ENCODE measurements at places on chromosomes 2 and 18.

DNA sequence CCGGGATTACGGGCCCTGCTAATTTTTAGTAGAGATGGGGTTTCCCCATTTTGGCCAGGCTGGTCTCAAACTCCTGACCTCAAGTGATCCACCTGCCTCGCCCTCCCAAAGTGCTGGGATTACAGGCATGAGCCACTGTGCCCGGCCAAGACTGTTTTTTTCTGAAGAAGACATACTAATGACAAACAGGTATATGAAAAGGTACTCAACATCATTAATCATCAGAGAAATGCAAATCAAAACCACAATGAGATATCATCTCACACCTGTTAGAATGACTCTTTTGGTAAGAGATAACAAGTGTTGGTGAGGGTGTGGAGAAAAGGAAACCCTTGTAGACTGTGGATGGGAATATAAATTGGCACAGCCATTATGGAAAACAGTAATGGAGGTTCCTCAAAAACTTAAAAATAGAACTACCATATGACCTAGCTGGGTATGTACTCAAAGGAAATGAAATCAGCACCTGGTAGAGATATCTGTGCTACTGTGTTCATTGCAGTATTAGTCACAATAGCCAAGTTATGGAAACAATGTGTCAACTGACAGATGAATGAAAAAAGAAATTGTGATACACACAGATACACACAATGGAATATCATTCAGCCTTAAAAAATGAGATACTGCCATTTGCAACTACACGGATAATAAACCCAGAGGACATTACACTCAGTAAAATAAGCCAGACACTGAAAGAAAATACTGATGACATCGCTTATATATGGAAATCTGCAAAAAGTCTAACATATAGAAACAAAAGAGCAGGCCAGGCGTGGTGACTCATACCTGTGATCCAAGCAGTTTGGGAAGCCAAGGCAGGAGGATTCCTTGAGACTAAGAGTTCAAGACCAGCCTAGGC, 20.8 kb downstream of the SOS1 start:
- no peak for DNase-seq

- DNase-seq: no peak
Observed at GRCh38 chr18:62144338-62144737, 42.5 kb downstream of the PIGN start.

- DNase-seq: no peak
Observed at GRCh38 chr18:78403371-78403770, 576.2 kb upstream of the SALL3 start.

DNA sequence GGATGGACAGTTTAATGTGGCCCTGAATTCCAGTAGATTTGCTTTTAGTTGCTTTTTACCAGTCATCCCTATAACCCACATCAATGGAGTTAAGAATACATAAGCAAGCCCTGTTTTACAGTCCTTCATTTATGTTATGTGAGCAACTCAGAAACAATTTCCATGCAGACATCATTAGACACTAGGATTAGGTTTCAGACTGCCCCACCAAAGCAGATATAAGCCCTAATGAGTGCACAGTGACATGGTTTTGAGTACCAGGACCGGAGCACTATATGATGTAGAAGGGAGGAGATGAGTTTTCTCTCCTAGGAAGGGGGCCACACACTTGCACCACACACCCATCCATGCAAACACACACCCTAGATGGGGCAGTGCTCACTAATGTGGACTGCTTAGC, 15.5 kb downstream of the KCNS3 start:
- DNase-seq: no peak

- DNase-seq: no peak
Observed at GRCh38 chr2:58834404-58834803, 593.3 kb upstream of the FANCL start.

- DNase-seq: no peak
Observed at GRCh38 chr18:74604774-74605173, 7.1 kb downstream of the ZNF407 start.

DNA sequence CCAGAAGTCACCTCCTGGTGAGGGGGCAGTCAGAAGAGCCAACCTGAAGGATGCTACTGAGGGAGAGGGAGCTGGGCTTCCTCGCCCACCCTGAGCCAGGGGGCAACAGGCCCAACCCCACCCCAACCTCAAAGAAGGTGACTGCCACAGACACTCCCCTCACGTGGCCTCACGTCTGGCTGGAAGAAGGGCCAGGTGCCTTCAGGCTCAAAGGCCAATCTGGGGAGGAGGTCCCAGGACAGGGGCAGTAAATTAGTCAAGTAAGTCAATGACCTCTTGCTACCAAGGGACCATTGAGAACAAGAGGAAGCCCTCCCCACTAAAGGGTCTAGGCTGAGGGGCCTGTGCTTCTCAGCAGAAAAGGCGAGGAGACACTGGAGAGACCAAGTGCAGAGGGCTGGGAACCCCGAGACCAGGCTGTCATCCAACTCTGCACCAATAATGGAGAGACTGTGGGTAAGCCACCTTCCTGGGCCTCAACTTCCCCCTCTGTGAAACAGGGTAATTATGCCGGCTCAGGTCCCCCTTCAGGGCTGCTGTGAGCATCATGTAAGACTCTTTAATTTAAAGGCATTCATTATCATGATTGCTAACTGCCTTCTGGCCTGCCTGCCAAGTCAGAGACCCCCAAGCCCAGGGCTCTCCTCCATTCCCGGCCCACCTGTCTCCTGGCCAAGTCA, 20.2 kb upstream of the TNS1 start:
- DNase-seq: no peak

GRCh38 chr2:170297496-170297895, 119.5 kb downstream of the MYO3B start:
- no peak for DNase-seq

DNA sequence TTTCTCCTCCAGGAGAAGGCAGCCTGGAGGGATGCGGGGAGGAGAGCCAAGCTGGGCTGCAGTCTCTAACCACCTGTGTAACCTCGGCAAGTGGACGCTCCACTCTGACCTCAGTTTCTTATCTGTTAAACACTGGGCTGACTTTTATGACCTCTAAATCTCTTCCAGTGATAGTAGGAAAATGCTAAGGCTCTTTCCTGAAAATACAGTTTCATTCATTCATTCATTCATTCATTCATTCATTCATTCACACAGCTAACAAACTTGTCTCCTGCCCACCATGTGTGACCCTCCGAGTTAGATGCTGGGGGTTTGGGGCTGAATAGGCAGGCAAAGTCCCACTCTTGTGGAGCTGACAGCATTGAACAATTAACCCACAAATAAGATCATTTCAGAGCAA, 9.3 kb downstream of the PROM2 start:
- no peak for DNase-seq

GRCh38 chr2:200130762-200131166, 175.4 kb downstream of the MAIP1 start:
- no peak for DNase-seq

- no peak for DNase-seq
Observed at GRCh38 chr18:11823545-11823944, 27.7 kb upstream of the CHMP1B start.

- no peak for DNase-seq
Observed at GRCh38 chr2:20422402-20423271, 24.2 kb upstream of the RHOB start.

Data from stimulated activated CD4-positive, alpha-beta T cell treated with anti-CD3 and anti-CD28 coated beads, Interleukin-2, amount 100 ng/mL, for 4 hours (primary cell).